ENCODE measurements at places on chromosomes 1 and 21. TPM values are rescaled to one million over a fixed set of nuclear protein-coding genes. Genes with fewer than 3 reads are reported as not detected.

The KDF1 gene
- polyA plus RNA-seq, result 7.5 TPM

The C1orf141 gene
- 0.13 TPM for polyA plus RNA-seq

The CLDN17 gene
- polyA plus RNA-seq, result not detected

DNA sequence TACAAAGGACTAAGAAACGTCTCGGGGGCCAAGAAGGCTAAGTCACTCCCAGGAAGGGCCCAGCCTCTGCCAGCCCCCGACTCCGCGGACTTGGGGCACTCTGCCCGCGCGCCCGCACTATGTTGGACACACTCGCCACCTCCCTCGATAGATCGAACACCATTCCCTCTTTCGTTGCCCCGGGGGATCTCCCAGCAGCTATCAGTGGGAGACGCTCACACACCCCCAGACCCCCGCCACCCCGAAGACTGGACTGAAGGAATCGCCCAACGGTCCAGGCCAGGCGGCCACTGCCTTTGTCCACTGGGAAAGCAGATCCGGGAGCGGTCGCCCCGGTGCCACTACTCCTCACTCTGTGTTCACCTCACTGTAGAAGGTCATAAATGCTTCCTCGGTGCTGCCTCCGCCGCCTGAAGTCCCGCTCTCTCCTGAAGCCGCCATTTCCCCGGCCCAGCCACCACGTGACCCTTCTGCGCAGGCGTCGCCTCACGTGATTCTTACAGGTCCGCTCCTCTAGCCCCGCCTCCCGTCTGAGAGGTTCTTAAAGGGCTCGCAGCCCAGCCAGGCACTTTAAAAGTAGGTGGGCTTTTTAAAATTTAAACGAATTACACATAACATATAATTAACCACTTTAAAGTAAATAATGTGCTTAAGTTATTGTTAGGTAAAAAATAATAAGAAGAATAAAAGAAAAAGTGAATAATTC is at the start of gene DNAJC8:
TSS of gene DNAJC8 (minus strand) at position 472 of the 706 bp plus-strand sequence. CDS start at position 441, 31 bp downstream.
- DNase-seq, result peak; percentile 91

GRCh38 chr1:232273011-232273410 is 356.9 kb downstream of the SIPA1L2 start:
- DNase-seq, result no peak

- DNase-seq, result no peak
These were observed 56.3 kb upstream of the GALNT2 start for GRCh38 chr1:230010603-230011332.
